ENCODE measurements at places on chromosomes 3 and 15.

GRCh38 chr15:51240066-51240465, 98.3 kb downstream of the CYP19A1 start:
- DNase-seq, result no peak

DNA sequence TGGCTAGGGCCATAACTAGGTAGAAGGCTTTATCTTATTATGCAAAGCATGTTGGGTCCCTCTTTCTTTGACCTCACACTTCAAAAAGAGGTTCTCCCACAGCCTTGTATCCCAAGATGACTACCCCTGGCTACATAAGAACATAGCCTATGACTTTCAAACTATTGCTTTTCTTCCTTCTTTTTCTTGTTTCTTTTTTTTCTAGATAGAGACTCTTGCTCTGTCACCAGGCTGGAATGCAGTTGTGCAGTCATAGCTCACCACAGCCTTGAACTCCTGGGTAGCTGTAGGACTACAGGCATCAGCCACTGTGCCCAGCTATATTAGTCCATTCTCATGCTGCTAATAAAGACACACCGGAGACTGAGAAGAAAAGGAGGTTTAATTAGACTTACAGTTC, 47.2 kb downstream of the DIPK2A start:
- DNase-seq, result peak; percentile 90

- DNase-seq, result no peak
Observed at GRCh38 chr3:183489455-183490210, 61.2 kb upstream of the MCF2L2 start.

DNA sequence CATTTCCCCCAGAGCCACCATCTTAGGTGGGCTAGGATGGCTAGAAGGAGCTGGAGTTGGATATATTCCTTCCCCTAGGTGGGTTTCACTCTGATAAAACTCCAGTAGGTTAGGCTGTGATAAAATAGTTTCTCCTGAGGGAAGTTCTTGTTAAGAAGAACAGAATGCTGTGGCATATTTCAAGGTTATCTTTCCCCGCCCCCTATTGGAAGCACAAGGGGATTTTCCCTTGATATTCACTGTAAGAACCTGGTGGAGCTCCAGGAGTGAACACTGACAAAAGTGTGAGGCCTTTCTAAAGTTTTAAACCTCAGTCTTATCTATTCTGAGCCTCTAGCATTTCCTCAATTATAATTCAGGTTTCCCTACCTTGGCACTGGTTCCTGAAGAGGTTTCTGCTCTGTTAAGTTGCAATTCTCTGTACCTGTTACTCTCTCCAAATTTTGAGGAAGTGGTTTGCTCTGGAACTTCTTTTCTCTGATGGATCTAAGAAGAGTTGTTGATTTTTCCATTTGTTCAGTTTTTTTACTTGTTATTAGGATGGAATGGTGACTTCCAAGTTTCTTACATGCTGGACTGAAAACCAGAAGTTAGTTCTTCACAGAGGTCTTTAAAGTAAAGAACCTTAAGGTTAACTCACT, 113.5 kb downstream of the GMPS start:
- DNase-seq, result no peak

DNA sequence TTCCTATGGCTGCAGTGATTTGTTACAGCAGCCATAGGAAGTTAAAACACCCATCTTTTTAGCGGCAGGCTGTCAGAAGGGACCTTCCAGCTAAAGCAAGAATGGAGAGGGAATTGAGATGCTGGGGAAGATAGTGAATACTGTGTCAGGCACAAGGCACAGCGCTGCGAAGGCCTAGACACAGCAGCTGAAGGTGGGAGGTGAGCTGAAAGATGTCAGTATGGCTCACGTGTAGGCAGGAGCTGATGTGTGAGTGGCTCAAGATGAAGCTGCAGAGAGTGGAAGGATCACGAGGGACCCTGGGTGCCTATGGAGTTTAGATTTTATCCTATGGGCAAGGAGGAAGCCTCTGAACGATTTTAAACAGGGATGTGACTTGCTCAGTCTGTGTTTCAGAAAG, 44.3 kb downstream of the NMNAT3 start:
- no peak for DNase-seq

DNA sequence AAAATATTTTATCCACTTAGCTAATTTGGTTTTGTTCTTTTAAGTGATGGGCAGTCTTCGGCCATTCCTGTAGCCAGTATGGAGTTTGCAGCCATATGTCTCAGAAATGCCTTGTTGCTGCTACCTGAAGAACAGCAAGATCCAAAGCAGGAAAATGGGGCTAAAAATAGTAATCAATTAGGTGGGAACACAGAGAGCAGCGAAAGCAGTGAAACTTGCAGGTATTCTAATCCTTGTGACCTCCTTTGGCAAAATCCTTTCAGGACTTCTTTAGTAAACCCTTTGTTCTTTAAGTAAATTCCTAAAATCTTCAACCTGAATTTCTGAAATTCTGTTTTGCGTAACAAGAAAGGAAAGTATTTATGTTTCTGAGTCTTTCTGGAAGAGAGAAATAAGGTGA, 49.8 kb downstream of the CNOT10 start:
- DNase-seq, result no peak

DNA sequence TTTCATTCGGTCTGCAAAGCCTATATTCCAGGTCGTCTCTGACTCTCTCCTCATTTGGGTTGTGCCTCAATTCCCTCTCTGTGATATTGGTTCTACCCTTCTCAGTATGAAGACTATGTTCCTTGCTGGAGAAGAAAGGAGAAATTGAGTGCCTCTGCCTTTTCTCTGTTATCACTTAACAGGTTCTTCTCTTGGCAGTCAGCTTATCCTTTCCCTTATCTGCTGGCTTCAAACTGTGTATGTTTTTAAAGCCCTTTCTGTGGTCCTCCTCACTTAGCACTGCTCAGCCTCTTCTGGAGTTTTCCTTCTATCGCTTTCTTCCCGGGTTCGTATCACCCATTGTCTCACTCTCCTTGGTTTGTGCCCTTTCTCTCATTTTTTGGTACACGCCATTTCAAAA, 65.3 kb upstream of the FSTL1 start:
- DNase-seq, result no peak

- DNase-seq, result peak; percentile 96
Observed at GRCh38 chr15:75738647-75739325, 26.1 kb upstream of the CSPG4 start.

DNA sequence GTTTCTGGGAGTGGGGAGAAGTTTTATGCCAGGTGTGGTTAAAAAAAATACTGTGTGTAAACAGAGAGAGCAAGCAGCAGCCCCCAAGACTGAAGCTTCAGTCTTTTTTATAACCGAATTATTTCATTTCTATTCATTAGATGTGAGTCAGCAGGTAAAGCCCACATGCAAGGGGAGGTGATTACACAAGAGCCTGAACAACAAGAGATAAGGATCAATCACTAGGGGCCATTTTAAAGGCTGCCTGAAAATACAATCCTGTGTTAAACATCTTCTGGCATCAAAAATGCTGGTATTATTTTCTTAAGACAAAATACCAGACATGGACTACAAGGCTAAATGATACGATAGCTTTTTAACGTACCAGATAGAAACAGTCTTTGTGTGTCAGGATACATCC, 217.3 kb downstream of the SUCLG2 start:
- no peak for DNase-seq

- no peak for DNase-seq
Observed at GRCh38 chr15:77568973-77569728, 63.6 kb downstream of the LINGO1 start.

DNA sequence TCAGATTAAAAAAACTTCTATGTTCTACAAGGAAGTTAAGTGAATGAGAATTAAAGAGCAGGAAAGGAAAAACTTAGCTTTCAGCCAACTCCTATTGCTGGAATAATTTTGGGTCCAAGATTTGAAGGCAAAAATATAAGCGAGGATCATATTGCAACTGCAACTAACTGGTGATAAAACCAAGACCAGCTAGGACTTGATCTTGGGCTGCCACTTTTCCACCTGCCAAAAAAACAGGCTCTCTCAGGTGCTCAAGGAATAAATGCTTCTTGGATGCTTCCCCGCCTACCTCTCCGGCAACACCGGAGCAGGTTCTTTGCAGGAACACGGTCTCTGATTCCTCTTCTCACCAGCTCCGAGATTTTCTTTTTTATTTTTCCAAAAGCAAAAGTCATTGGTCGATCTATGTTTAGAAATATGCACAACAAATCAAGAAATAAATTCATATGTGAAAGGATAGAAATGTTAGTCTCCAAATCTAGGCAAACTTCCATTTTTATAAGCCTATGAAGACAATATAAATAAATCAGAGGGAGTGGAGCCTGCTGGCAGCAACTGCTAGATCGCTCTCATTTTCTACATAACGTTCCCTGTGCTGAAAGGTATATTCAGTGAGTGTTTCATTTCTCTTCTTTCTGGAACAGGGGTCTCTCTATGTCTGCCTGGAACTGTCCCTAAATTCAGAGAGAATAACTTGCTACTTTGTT, 241.9 kb downstream of the NTRK3 start:
- no peak for DNase-seq

DNA sequence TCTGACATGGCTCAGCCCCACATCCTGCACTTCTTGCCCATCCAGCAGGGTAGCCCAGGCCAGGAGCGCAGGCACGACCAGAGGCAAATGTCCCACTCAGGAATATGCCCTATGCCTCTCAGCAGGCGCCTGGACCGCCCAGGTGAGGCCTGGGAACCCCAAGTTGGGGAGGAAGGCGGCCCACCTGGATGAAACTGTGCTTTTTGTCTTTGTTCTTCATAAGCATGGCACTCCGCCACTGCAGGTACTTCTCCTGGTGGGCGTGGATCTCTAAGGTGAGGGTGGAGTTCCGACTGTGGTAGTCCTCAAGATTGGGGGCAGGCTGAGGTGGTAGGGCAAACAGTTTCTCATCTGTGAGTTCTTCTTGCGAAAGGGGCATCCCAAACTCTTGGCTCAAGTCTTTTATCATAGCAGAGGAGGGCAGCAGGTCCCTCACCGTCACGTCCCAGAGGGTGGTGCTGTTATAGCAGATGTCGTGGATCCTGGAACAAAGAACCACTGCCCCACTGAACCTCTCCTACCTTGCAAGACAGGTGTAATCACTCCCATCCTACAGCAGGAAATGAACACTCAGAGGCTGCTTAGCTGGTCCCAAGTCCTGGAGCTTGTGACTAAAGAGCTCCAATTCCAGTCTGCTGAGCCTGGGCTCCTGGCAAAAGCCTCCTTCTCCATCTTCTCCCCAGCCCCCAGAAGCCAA, 53.2 kb downstream of the ACAD9 start:
- DNase-seq, result no peak

- no peak for DNase-seq
Observed at GRCh38 chr3:59094446-59094845, 44.6 kb upstream of the CFAP20DC start.

DNA sequence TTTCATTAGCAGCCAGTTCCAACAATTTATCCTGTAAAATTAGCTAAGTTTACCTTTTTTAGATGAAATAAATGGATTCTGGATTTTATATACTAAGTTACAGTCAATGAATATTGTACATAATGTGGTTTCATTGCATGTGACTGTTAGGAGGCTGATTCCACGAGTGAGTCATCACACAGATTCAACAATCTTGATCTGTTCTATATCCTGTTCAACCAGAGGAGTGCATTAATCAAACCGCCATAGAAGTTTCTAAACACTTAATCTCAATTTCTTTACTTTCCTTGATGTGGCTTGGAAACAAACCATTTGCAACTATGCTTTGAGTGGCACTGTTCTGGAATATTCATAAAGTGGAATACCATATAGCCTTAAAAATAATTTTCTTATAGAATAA, 15.3 kb downstream of the DNAJC13 start:
- peak; percentile 73 for DNase-seq

GRCh38 chr3:151722856-151723255, 10.9 kb upstream of the AADACL2 start:
- no peak for DNase-seq

Measured in astrocyte of the hippocampus (primary cell).